ENCODE measurements at places on chromosomes 5 and 9. TPM values are rescaled to one million over a fixed set of nuclear protein-coding genes. Genes with fewer than 3 reads are reported as not detected.

NPR3 gene
- total RNA-seq, result 26.4 TPM

FSD1L gene
- total RNA-seq, result 5.1 TPM

FRRS1L gene
- under 0.01 TPM for total RNA-seq

ITGA2 gene
- 0.88 TPM for total RNA-seq

HNRNPAB gene
- 62.8 TPM for total RNA-seq

GRIA1 gene
- total RNA-seq, result 0.44 TPM

ENTREP1 gene
- 4.6 TPM for total RNA-seq

TRIO gene
- total RNA-seq, result 223 TPM

TERT gene
- not detected for total RNA-seq

FBLL1 gene
- not detected for total RNA-seq

BICD2 gene
- 42.3 TPM for total RNA-seq

All from subcutaneous adipose tissue (tissue), 4 donors.